Heart right ventricle (tissue), 16 donors: ENCODE measurements at places on chromosomes 5 and 9. TPM values are rescaled to one million over a fixed set of nuclear protein-coding genes. Genes with fewer than 3 reads are reported as not detected.

- no peak for DNase-seq
Observed at GRCh38 chr9:109812818-109813281, 32.9 kb downstream of the PALM2AKAP2 start.

- no peak for DNase-seq
Observed at GRCh38 chr5:3199962-3200755, 395.5 kb upstream of the IRX1 start.

The B4GALT1 gene
- 29.0 TPM for polyA plus RNA-seq

DNA sequence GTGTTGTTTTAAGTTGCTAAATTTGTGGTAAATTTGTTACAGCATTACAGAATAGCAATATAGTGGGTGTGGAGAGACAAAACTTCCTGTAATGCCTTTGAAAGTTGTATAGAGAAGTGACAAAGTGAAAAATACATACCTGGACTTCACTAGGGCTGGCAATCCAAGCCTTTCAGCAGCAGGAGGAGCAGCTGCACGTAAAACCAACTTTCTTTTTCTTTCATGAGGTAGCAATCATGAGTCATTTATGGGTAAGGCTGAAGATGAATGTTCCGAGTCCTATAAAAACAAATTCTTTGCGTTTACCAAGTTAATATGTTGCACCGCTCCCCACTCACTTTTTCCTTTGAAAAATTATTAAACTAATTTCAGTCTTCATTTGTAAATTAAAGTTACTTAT is 1138.2 kb downstream of the TAF11L14 start:
- DNase-seq: no peak

The GLRX gene
- 116 TPM for polyA plus RNA-seq

DNA sequence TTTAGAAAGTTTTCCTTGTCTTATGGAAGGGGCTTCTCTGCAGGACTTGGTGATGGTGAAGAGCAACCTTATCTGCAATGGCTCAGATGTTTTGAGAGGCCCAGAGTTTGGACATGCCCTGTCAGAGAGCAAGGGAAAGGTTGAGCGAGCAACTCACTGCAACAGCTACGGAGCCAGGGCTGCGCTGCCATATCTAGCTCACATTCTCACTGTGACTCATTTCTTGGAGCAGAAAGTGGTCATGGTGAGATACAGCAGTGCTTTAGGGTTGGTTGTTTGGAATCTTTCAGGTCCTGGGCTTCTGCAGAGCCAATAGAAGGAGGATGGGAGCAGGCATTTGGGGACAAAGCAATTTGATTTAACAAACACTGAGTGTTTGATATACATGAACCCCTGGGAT is 12.3 kb downstream of the GLRA1 start:
- peak; percentile 20 for DNase-seq

The SHLD3 gene
- polyA plus RNA-seq: 5.0 TPM

The CSNK1A1 gene
- 76.0 TPM for polyA plus RNA-seq

- no peak for DNase-seq
Observed at GRCh38 chr5:53915120-53915519, 354.7 kb downstream of the NDUFS4 start.

GRCh38 chr9:122477826-122478225 is at the start of gene OR1J1:
TSS of gene OR1J1 (minus strand) at chr9:122477926. CDS start at chr9:122477926, 0 bp downstream.
- DNase-seq: no peak

The IGIP gene
- polyA plus RNA-seq: 5.0 TPM

The SLC36A3 gene
- polyA plus RNA-seq: not detected
